Type B pancreatic cell (in vitro differentiated cells): ENCODE measurements at places on chromosomes 7 and 10. TPM values are rescaled to one million over a fixed set of nuclear protein-coding genes. Genes with fewer than 3 reads are reported as not detected.
A peak's percentile ranks its signal among the peaks of the same experiment; 100 is the strongest.

GRCh38 chr10:84600947-84601346, 272.6 kb downstream of the CCSER2 start:
- peaks cover 27% of the 10 kb centered on the region for H3K27me3 ChIP-seq
- no peaks in the 10 kb centered on the region for H3K36me3 ChIP-seq
- no peak overlapping the region for H3K27ac ChIP-seq
- DNase-seq = peak; percentile 58
- H3K4me3 ChIP-seq = no peak overlapping the region

DNA sequence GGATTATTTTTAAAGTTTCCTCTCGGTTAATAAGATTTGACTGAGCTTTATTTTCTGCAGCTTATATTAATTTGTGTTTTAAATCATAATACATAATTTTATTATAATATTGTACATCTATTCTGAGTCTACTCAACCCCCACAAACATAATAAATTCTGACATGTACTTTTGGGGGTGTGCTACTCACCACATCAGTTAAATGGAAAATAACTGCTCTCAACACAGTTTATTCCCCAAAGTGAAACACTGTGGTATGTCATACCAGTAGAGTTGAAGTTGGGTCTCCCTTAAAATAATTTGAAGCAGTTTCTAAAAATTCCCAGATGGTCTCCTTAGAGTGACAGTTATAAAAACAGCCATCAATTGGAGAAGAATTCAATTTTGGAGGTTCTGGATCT, 463.2 kb downstream of the PHTF2 start:
- no peak overlapping the region for H3K27ac ChIP-seq
- H3K27me3 ChIP-seq = no peaks in the 10 kb centered on the region

- no peak for DNase-seq
- no peak overlapping the region for H3K27ac ChIP-seq
- peaks cover 4% of the 10 kb centered on the region for H3K36me3 ChIP-seq
These were observed 24.6 kb upstream of the TMEM248 start for GRCh38 chr7:66896441-66896840.

DNA sequence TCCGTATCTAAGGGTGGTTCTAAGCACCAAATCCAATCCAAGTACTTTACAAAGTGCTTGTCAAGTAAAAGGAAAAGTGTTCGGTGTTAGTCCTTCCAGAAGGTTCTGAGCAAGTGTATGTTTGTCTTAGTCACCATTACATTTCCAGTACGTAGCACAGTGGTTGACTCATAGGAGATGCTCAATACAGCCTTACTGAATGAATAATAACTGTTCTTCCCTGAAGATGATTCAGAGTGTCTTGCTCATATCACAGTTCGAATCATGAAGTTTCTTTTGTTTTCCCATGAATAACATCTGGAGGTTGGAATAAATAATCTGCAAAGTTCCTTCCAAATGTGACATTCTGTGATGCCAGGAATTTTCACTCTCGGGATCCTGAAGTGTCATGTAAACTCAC, 53.4 kb downstream of the WNT2 start:
- no peaks in the 10 kb centered on the region for H3K36me3 ChIP-seq
- H3K4me3 ChIP-seq = no peak overlapping the region
- DNase-seq = no peak
- H3K4me1 ChIP-seq = peaks cover 11% of the 10 kb centered on the region
- H3K27me3 ChIP-seq = no peaks in the 10 kb centered on the region
- no peak overlapping the region for H3K27ac ChIP-seq

GRCh38 chr7:42946627-42946950, 14.4 kb downstream of the MRPL32 start:
- no peaks in the 10 kb centered on the region for H3K36me3 ChIP-seq
- DNase-seq = no peak
- no peak overlapping the region for H3K27ac ChIP-seq
- H3K4me1 ChIP-seq = no peaks in the 10 kb centered on the region
- no peak overlapping the region for H3K4me3 ChIP-seq
- peaks cover 4% of the 10 kb centered on the region for H3K27me3 ChIP-seq

DNA sequence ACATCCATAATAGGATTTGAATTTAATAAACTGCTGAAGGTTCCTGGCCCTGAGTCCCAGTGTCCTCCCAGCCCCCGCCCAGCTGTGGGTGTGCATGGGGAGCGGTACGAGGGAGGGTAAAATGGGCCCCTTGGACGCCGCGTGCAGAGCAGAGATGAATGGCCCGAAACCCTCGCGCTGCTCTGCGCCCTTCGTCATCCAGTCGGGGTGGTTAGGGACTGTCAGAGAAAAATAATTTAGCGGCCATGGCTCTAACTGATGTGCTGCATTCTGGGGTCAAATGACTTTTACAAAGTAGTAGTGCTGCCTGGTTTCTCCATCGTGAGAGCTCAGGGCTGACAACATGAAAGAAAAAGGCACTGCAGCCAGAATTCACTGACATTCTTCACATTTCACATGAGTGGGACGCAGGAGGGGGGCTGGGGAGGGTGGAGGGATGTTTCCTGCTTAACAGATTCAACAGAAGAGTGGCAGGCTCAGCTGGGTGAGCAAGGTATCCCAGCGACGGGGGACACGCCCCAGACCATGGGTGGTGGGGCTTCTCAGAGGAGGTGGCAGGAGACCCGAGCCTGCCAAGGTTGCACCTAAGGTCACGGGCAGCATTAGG, 304.5 kb downstream of the WDR37 start:
- peaks cover 5% of the 10 kb centered on the region for H3K36me3 ChIP-seq
- peak overlapping the region; percentile 98 for H3K27ac ChIP-seq
- H3K4me1 ChIP-seq = peaks cover 34% of the 10 kb centered on the region
- no peak for DNase-seq
- H3K27me3 ChIP-seq = no peaks in the 10 kb centered on the region

- peaks cover 38% of the 10 kb centered on the region for H3K4me1 ChIP-seq
- H3K4me3 ChIP-seq = peak overlapping the region; percentile 54
- peaks cover 11% of the 10 kb centered on the region for H3K36me3 ChIP-seq
- no peak for DNase-seq
These were observed 313.8 kb downstream of the FRMD4A start for GRCh38 chr10:14016931-14017333.

GRCh38 chr10:101323495-101323894, 30.5 kb upstream of the BTRC start:
- peaks cover 25% of the 10 kb centered on the region for H3K4me1 ChIP-seq
- no peak overlapping the region for H3K4me3 ChIP-seq
- H3K27me3 ChIP-seq = peaks cover 47% of the 10 kb centered on the region

DNA sequence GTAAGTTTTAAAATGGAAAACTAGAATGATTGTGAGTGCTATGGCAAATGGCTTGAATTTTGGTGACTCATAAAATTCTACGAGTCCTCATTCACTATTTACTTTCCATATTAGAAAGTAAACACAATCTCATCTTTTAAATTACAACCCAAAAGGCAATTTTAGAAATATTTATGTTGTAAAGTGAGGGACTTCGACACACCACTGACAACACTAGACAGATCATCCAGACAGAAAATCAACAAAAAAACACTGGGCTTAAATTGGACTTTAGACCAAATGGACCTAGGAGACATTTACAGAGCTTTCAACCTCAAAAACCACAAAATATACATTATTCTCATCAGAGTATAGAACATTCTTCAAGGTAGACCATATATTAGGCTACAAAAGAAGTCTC, 30.1 kb downstream of the ZNF277 start:
- no peaks in the 10 kb centered on the region for H3K27me3 ChIP-seq
- no peak overlapping the region for H3K27ac ChIP-seq
- H3K36me3 ChIP-seq = peaks cover 13% of the 10 kb centered on the region
- no peak for DNase-seq
- no peak overlapping the region for H3K4me3 ChIP-seq

GRCh38 chr7:82539969-82540368, 96.4 kb upstream of the CACNA2D1 start:
- no peak for DNase-seq
- no peaks in the 10 kb centered on the region for H3K27me3 ChIP-seq
- no peaks in the 10 kb centered on the region for H3K36me3 ChIP-seq
- H3K27ac ChIP-seq = no peak overlapping the region
- H3K4me1 ChIP-seq = no peaks in the 10 kb centered on the region

DNA sequence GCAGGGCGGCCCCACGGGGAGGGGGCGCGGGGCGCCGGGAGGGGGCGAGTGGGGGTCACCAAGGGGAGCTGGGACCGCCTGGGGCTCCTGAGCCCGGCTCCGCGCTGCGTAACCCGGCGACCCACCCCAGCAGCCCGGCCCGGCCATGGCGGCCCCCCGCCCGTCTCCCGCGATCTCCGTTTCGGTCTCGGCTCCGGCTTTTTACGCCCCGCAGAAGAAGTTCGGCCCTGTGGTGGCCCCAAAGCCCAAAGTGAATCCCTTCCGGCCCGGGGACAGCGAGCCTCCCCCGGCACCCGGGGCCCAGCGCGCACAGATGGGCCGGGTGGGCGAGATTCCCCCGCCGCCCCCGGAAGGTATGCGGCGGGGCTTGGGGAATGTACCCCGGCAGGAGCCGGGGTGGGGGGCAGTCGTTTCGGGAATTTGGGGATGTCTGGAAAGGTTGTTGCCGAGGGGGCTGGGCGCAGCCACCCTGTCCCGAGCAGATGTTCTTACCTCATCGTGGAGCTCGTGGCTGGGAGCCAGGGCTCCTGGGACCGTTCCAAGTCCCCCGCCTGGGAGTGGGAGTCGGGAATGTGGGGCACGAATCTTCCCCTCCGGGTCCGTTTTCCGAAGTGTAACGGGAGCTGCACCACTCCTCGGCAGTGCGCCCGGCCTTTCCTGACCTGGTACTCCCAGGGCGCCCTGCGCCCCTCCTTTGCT, 431 bp downstream of the ZYX start:
- peaks cover 19% of the 10 kb centered on the region for H3K4me1 ChIP-seq
- no peaks in the 10 kb centered on the region for H3K27me3 ChIP-seq
- no peaks in the 10 kb centered on the region for H3K36me3 ChIP-seq
- no peak overlapping the region for H3K27ac ChIP-seq
- peak overlapping the region; percentile 82 for H3K4me3 ChIP-seq

DNA sequence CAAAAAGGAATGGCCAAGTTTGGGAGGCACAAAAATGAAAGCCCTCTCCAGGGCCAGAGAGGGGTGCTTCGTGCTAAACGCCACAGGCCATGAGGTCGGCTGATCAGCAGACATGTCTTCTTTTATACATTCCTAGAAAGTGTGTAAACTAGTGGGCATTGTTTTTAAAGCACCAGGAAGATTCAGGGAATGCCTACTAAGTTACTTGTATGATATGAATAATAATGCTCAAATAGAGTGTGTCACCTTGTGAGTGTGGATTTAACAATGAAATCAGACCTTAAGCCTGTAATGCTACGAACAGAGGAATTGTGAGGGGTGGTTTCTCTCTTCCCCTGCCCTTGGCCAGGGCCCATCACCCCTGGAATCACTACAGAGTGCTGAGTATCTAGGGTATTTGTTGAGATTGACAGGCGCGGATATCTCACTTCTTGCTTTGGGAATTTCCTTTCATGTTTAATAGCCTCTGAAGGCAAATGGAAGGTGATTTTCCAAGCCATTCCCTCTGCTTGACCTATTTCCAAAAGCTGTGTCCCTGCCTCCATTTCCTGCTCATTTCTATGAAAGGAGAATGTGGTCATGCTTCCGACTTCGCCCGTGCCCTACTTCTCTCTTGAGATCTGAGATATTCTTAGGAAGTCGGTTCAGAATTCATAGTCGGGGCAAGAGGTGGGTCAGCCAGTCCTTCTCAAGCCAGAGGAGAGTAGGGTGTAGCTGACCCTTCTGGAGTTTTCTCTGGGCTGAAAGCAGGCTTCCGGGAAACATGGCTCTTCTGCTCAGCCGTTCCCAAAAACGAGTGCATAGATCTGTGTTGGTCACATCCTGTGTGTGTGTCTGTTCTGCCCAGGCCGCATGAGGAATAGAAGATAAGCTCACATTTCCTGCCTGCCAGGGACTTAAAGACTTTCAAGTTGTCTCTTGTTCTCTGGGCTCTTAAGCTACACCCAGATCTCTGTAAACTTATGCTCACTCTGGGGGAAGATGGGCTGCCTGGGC, 167.8 kb upstream of the ITGB1 start:
- H3K4me1 ChIP-seq = peaks cover 9% of the 10 kb centered on the region
- DNase-seq = no peak
- no peak overlapping the region for H3K4me3 ChIP-seq
- no peak overlapping the region for H3K27ac ChIP-seq
- H3K36me3 ChIP-seq = no peaks in the 10 kb centered on the region

DNA sequence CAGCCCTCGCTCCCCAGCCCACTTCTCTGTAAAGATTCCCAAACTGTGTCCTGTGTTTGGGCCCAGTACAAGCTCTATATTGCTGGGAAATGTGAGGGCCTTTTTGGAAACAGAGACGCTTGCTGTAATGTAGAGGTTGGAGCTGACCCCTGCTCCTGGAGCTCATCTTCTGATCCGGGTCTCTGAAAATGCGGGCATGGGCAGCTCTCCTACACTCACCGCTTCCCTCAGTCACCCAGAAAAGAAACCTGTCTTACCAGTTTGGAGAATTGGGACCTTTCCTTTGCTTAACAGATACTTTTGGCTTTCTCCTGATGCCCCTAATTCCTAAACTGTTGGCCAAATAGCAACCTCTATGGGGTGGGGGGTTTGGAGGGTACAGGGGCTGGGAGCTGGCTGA, 18.2 kb downstream of the BAG3 start:
- H3K4me1 ChIP-seq = peaks cover 35% of the 10 kb centered on the region
- peaks cover 10% of the 10 kb centered on the region for H3K36me3 ChIP-seq
- no peaks in the 10 kb centered on the region for H3K27me3 ChIP-seq
- no peak for DNase-seq
- peak overlapping the region; percentile 45 for H3K27ac ChIP-seq

- no peak overlapping the region for H3K4me3 ChIP-seq
- no peak for DNase-seq
- peaks cover 4% of the 10 kb centered on the region for H3K36me3 ChIP-seq
- H3K4me1 ChIP-seq = peaks cover 24% of the 10 kb centered on the region
- no peak overlapping the region for H3K27ac ChIP-seq
These were observed 35.1 kb upstream of the NPVF start for GRCh38 chr7:25263337-25263736.

DNA sequence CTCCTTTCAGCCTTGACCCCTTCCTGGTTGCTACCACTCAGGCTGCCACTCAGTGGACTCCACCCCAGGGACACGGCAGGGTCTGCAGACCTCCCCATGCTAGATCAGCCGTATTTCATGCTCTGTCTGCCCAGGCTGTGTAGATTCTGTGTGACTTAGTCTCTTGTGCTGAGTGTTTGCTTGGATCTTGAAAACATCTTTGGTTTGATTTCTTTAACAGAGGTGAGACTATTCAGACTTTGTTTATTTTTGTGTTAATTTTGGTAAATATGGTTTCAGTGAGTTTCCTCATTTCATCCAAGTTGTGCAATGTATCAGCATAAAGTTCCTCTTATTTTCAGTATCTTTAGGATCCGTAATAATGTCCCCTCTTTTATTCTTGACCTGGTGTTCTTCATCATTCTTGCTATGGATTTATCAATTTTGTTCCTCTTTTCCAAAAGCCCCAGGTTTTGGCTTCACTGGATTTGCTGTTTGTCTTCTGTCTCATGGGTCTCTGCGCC, 21.2 kb upstream of the PWWP2B start:
- peaks cover 3% of the 10 kb centered on the region for H3K27me3 ChIP-seq
- no peak overlapping the region for H3K4me3 ChIP-seq
- no peak for DNase-seq
- no peak overlapping the region for H3K27ac ChIP-seq

The CEP41 gene
- 20.1 and 33.0 TPM in 2 replicates for total RNA-seq

The NANOS1 gene
- total RNA-seq = 10.1 and 14.4 TPM in 2 replicates

The C10orf53 gene
- not detected in 2 replicates for total RNA-seq

The DOCK1 gene
- total RNA-seq = 61.6 and 67.4 TPM in 2 replicates

The SPDYE8 gene
- total RNA-seq = not detected in 2 replicates

The MBL2 gene
- not detected in 2 replicates for total RNA-seq

The CCL24 gene
- not detected in 2 replicates for total RNA-seq

The AMZ1 gene
- 1.2 and 5.6 TPM in 2 replicates for total RNA-seq

The CYP17A1 gene
- 0.14 TPM in 1 of 2 replicates, not detected in the other for total RNA-seq

The TRAPPC14 gene
- total RNA-seq = 21.3 and 35.2 TPM in 2 replicates

The C10orf67 gene
- total RNA-seq = 0.12 and 0.17 TPM in 2 replicates

The EN2 gene
- total RNA-seq = 0.07 and 0.94 TPM in 2 replicates

The DGKB gene
- total RNA-seq = 2.6 and 3.4 TPM in 2 replicates

The THSD7A gene
- 3.8 and 14.3 TPM in 2 replicates for total RNA-seq

The ASZ1 gene
- not detected in 2 replicates for total RNA-seq

The PLAU gene
- total RNA-seq = 3.5 and 5.5 TPM in 2 replicates

The OPN1SW gene
- total RNA-seq = not detected in 2 replicates

The SNX13 gene
- total RNA-seq = 48.9 and 49.8 TPM in 2 replicates
